ENCODE measurements at places on chromosomes 3 and 15.
A peak's percentile ranks its signal among the peaks of the same experiment; 100 is the strongest.

GRCh38 chr3:108100906-108101660 is 10.3 kb upstream of the CD47 start:
- DNase-seq, result no peak

GRCh38 chr15:77475001-77475400 is 54.3 kb downstream of the HMG20A start:
- no peak for DNase-seq

DNA sequence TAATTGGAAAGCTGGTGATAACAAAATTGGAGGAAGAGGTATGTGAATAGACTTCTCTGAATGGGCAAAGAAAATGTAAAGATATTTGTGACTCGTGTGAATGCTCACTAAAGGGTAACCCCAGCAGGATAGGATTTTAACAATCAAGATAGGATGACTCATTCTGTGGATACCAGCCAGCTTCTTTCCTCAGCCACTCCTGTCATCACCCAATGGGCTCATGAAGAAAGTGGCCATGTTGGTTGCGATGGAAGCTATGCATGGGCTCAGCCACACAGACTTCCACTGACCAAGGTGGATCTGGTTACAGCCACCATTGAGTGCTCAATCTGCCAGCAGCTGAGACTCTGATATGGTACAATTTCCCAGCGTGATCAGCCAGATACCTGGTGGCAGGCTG is 40.9 kb downstream of the STRIT1 start:
- no peak for DNase-seq

DNA sequence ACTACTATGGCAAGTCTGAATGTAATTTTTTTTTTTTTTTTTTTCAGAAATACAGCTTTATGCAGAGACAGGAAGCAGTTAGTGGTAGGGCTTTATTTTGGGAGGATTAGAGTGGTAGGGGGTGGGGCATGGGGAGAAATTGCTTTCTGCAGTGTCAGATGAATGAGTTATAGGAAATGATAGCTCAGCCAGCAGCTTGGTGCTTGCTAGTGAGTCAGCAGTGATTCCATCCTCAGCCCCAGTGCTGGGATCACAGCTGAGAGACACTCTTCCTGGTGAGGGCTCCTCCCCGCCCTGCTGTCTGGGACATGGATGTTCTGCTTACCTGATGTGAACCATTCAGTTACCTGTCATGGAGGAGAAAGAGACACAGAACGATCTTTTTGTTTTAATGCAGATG is 39.6 kb downstream of the SEMA6D start:
- no peak for DNase-seq

DNA sequence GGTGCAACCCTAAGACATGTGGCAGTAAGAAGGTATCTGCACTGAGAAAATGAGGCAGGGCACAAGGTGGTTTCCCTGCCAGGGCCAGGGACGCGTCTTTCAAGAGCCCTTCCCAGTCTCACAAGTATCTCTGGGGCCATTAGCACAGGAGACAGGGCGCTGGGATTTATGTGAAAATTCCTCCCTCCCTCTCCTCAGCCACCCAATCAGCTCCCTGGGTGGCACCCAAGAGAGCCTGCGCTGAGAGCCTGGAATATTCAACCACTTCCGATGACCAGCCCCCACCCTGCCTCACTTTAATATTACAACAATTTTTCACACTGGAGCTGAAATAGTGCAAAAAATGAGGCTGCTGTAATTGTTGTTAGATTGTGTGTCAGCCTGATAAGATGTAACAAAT is 26.1 kb downstream of the SEC61A1 start:
- DNase-seq, result no peak

DNA sequence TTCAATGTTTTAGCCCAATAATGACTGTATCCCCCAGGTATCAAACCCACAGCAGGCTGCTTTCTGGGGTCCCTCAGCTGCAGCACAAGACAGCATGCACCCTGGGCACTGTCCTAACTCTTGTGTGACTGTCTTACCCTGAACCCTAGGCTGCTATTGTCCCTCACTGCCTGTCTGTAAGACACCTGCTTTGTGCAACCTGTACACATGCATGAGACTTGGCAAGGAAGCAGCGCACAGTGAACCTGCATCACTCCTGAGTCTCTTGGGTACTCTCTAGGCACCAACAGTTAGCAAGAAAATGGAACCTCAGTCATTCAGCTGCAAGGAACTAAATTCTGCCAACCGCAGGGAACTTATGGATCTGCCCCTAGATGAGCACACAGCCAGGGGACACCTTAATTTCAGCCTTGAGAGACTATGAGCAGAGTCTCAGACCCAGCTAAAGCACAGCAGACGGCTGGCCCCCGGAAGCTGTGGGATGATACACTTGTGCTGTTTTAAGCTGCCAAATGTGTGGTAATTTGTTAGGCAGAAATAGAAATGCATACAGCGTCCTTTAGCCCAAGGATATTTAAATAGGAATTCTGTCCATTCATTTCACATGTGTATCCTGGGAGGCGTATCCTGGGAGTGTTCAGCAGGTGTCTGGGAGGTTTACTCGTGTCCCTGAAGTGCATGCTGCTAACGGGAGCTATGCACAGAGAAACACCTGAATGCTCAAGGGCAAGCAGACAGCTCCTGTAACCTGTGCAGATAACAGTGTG is 223.8 kb downstream of the KLF13 start:
- no peak for DNase-seq

GRCh38 chr15:99752556-99752955 is 19.3 kb upstream of the LYSMD4 start:
- DNase-seq, result no peak

DNA sequence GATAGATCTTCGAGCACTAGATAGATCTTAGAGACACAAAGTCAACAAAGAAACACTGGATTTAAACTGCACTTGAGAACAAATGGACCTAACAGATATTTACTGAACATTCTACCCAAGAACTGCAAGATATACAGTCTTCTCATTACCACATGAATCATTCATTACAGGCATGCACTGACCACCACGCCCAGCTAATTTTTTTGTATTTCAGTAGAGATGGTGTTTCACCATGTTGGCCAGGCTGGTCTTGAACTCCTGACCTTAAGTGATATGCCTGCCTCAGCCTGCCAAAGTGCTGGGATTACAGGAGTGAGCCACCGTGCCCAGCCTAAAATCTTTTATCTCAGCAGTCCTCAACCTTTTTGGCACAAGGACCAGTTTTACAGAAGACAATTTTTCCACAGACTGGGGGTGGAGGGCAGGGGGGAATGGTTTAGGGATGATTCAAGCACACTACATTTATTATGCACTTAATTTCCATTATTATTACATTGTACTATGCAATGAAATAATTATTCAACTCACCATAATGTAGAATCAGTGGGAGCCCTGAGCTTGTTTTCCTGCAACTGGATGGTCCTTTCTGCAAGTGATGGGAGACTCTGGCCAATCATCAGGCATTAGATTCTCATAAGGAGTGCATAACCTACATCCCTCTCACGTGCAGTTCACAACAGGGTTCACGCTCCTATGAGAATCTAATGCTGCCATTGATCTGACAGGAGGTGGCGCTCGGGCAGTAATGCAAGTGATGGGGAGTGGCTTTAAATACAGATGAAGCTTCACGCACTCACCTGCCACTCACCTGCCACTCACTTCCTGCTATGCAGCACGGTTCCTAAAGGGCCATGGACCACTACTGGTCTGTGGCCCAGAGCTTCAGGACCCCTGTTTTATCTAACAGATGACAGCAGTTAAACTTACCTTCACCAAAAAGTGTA is 21.7 kb downstream of the CSNK1G1 start:
- no peak for DNase-seq

DNA sequence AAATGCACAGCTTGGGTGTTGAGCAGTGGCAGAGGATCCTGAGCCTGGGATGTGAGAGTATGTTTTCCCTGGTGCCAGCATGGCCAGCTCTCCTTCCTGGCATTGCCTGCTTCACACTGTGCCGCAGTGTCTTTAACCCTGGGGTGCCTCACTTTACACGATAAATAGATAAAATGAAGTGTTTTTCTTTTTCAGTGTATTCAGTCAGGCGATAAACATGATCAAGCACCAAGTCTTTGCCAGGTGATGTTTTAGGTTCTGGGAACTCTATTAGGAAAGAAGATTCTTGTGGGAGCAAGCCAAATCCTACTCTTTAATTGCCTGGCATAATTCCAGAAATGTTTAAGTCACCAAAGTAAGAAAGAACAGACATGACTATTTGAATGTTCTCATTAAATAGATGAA is 14.0 kb downstream of the ABHD6 start:
- DNase-seq, result no peak

DNA sequence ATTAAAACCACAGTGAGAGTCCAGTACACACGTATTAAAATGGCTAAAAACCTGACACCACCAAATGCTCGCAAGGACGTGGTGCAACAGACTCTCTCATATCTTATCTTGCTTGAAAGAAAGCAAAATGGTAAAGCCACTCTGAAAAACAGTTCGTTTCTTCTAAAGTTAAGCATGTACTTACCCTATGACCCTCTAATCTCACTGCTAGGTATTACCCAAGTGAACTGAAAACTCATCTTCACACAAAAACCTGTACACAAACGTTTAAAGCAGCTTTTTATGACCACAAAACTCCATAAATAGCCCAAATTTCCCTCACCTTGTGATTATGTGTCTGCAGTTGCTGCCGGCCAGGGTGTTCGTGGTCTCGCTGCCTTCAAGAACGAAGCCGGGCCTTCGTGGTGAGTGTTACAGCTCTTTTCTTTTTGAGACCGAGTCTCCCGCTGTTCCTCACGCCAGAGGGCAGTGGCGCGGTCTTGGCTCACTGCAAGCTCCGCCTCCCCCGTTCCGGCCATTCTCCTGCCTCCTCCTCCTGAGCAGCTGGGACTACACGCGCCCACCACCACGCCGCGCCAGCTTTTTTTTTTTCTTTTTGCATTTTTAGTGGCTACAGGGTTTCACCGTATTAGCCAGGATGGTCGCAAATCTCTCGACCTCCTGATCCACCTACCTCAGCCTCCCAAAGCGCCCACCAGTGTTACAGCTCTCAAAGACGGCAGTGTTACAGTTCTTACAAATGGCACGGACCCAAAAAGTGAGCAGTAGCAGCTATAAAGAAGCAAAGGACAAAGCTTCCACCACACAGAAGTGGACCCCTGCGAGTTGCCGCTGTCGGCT is 165.4 kb downstream of the TJP1 start:
- DNase-seq, result no peak

- DNase-seq, result no peak
Measured at GRCh38 chr3:196633555-196634151, 5.8 kb upstream of the NRROS start.

DNA sequence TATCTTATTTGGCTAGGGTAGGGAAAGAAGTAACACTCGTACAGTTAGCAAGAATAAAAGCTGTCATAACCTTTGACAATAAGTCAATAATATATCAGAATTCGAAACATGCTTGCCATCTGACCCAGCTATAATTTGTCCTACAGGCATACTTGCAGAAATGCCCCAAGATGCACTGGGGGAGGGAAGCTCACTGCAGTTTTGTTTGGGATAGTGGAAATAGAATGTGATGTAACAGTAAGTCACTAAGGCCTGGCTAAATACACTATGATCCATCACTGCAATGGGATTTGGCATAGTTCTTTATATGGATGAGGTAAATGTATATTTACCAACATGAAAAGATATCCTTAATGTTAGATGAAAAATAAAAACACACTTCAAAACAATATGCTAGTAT is 25.5 kb upstream of the TMOD3 start:
- no peak for DNase-seq

- DNase-seq, result peak; percentile 63
Measured at GRCh38 chr3:148943506-148944205, 47.7 kb upstream of the GYG1 start.

DNA sequence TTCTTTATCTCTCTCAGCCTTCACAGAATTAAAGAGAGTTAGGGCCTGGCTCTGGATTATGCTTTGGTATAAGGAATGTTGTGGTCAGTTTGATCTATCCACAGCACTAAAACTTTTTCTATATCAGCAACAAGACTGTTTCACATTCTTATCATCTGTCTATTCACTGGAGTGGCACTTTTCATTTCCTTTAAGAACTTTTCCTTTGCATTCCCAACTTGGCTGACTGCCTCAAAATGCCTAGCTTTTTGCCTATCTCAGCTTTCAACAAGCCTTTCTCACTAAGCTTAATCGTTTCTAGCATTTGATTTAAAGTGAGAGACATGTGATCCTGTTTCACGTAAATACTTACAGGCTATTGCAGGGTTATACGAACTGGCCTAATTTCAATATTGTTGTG is 471.8 kb downstream of the GBE1 start:
- no peak for DNase-seq

DNA sequence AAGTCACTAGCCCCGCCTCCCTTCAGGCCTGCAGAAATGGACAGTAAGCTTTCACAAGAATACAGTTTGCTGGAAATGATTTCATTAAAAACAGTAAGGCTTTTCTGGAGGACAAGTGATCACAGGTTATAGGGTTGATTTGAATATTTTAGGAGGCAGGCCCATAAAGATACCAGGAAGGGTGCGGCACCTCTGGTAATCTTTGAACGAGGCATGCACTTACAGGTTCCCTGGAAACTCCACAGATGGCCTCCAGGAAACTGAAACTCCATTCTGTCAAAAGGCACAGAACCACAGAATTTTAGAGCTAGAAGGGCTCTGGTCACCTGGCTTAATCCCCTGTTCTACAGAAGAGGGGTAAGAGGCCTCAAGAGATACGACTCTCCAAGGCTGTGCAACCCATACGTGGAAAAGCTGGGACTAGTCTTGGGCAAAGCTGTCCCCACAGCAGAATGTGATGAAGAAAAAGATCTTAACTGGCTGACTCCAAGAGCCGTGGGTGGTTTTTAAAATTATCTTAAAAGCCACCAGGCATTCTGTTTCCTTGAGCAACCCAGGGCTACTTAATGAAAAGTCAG is 1.2 kb downstream of the STARD5 start:
- no peak for DNase-seq

DNA sequence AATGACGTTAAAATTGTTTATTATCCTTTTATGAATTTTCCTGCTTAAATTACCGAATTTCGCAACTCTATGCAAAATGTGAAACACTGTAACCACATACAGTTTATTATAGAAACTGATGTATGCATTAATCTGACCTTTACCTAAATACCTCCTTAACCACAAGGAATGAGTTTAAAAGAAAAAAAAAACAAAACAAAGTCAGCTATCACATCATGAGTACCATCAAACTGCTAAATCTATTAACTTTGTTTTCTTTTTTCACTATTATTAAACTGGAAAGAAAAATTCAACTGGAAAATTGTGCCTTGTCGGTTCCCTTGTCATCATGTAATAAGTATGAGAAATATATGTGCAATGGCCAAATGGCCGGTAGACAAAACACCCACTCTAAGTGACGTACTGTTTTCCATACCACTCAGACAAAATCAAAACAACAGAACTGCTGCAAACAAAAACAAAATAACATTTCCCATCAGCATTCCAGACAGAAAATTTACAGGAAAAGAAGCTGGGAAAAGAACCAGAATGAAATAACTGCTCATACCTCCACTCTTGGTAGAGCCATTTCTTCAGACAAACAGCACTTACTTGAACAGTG is 415.3 kb downstream of the FOXP1 start:
- DNase-seq, result no peak

DNA sequence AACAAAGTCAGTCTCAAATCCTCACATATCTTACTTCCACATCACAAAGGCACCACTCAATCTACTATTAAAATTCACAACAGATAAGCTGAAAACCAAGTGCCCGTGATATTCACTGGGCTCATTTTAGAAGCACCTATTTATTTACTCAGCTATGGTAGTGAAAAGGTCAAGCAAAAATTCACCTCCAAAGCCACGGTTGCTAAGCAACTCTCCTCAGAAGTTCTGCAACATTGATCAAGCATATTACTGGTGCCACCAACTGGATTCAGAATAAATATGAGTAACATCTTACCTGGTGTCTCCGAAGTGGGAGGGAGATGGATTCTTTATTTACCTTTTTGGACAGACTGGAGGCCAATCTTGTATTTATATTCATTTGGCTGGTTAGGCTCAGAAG is 714.8 kb downstream of the FHIT start:
- DNase-seq, result no peak

All from HEK293T (cell line).